HFF-Myc (cell line): ENCODE measurements at places on chromosomes 7 and 10.

DNA sequence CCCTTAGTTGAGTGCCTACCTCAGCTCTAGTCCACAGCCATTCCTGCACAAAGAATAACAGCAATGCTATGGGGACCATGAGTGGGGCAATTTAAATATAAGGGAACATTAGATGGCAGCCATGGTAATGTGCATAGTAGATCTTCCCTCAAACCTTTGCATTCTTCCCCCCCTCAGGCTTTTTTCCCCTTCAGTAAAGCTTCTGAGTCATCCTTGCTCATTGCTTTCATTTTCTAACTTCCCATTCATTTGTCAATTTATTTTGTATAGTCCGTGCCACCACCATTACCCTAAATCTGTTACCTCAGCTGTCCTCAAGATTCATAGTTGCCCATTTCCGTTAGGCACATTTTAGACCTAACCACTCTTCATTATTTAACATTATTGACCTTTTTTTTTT, 10.7 kb downstream of the HECTD2 start:
- no peak for DNase-seq

GRCh38 chr10:97134110-97134509, 51.6 kb downstream of the SLIT1 start:
- DNase-seq, result no peak

- no peak for DNase-seq
Observed at GRCh38 chr7:98115746-98116525, 9.3 kb downstream of the LMTK2 start.

GRCh38 chr10:101055411-101055810, 6.4 kb upstream of the KAZALD1 start:
- no peak for DNase-seq

GRCh38 chr10:110076559-110077318, 69.0 kb downstream of the ADD3 start:
- peak; percentile 45 for DNase-seq

- peak; percentile 39 for DNase-seq
Observed at GRCh38 chr10:132961787-132962622, 19.6 kb upstream of the CFAP46 start.

DNA sequence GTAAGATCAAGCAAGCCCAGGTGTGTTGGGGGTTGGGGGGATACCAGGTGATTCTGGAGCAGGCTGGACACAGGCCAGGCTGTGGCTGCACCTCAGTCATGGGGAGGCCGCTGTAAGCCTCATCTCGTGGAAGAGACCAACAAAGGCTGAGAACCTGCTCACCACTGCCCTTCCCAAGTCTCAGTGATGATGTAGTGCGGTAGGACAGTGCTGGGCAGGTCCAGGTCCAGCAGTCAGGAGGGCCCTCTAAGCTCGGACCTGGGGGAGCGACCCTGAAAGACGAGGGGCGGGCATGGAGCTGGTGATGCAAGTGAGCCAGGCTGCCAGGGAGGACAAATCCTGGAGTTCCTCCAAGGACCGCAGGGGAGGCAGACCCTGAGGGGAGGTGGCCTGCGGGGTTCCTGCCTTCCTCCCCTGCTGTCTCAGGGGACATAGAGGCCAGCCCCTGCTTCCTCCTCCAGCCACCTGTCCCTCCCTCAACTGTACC, 3.3 kb upstream of the PWWP2B start:
- DNase-seq, result no peak

- no peak for DNase-seq
Observed at GRCh38 chr10:31322647-31323046, 3.6 kb downstream of the ZEB1 start.
